ENCODE measurements at places on chromosomes 7 and 10.
A peak's percentile ranks its signal among the peaks of the same experiment; 100 is the strongest.

- DNase-seq = no peak
Observed at GRCh38 chr7:90877201-90877600, 281.1 kb downstream of the CDK14 start.

DNA sequence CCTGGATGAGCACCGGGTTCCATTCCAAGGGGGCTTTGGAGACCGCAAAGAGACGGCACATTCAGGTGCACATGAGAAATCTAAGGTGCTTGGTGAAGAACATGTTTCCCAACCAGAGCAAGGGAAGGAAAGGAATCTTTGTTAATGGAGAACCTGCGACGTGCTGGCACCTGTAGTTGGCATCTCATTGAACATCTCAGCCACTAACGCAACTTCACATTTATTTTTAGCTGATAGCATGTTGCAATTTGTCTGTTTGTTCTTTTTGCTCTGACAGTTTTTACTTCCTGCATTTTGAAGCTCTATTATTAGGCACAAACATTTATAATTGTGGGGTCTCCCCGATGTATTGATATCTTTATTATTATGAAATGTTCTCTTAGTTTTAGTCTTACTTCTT is 316.7 kb downstream of the TCERG1L start:
- DNase-seq = no peak

DNA sequence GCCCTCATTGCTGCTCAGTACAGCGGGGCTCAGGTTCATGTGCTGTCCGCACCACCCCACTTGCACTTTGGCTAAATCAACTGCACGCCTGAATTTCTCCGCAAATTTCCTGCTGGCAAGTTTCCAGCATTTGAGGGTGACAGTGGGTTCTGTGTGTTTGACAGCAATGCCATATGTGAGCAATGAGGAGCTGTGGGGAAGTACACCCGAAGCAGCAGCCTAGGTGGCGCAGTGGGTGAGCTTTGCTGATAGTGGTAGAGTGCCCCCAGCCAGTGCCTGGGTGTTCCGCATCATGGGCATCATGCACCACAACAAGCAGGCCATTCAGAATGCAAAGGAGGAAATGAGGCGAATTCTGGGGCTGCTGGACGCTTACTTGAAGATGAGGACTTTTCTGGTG is 103.9 kb upstream of the POT1 start:
- no peak for DNase-seq

GRCh38 chr7:4399596-4399995 is 282.5 kb upstream of the FOXK1 start:
- DNase-seq = no peak

GRCh38 chr7:43872406-43873110 is 3.2 kb upstream of the MRPS24 start:
- no peak for DNase-seq

GRCh38 chr7:150994838-150995510 is 4.2 kb downstream of the NOS3 start:
- no peak for DNase-seq

- DNase-seq = no peak
Observed at GRCh38 chr10:78959217-78959923, 109.4 kb upstream of the ZMIZ1 start.

GRCh38 chr10:95543459-95543858 is 17.7 kb downstream of the SORBS1 start:
- no peak for DNase-seq

GRCh38 chr7:125506331-125506730 is 576.7 kb upstream of the POT1 start:
- DNase-seq = peak; percentile 8

GRCh38 chr10:114206902-114207301 is 27.7 kb downstream of the TDRD1 start:
- no peak for DNase-seq

GRCh38 chr10:43415544-43415943 is 6.6 kb upstream of the HNRNPF start:
- DNase-seq = no peak

DNA sequence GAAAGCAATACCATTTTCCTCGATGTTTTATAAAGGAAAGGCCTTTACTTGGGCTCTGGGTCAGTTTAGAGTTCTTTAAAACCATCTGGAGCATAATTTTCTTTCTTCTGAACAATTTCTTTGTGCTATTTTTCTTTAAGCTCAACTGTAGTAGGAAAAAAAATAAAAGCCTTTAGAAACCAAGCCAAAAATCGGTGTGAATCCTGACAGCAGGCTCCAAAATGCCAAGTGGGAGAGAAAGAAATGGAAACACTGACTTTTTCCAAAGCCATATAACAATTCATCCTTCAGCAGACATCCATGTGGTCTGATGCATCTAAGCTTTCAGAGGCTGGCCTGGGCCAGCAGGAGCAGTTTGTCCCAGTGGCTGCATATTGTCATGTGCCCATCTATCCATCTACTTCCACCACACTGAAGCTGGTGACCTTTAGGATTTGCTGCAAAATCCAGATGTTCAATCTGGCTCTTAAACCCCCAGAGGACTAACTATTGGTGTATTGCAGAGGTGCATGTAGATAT is 23.0 kb upstream of the ITPRID1 start:
- no peak for DNase-seq

DNA sequence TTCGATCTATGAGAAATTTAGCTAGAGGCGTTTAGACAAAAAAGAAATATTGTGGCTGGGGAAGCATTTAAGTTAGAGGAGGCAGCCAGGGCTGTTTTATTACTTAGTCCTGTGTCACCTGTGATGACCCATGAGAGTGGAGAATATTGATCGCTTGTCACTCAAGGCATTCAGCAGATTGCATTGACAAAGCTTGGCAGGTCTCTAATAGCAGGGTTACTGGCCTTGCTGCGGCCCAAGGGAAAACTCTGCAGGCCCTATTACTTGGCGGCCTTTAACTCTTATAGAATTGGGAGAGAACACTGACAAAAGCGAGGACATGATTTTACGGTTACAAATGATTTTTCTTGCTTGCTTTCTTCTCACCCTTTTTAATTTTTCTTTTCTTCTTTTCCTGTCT is 473.5 kb downstream of the AUTS2 start:
- peak; percentile 53 for DNase-seq

GRCh38 chr10:115093286-115093775 is at the start of gene ATRNL1:
Gene ATRNL1, plus strand, starts transcription at chr10:115093365. Its CDS starts 386 bp downstream, at chr10:115093751.
- DNase-seq = peak; percentile 69

DNA sequence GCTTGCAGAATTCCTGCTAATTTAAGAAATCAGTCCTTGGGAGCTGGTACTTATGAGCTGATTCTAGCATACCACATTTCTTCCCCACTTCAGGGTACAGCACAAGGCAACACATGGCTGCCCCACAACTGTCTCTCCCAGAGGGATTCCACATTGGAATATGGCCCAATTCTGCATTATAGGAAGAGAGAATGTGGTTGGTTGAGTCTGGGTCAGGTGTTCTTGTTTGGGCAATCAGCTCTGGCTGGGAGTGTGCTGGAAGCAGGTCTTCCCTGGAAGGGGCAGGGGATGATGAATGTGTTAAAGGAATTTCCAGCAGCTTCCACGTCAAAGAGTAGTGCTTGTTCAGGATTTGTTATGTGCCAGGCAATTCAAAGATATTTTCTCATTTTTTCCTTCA is 95.7 kb downstream of the BUB3 start:
- DNase-seq = peak; percentile 50

GRCh38 chr7:108736221-108736891 is 166.7 kb downstream of the DNAJB9 start:
- DNase-seq = no peak

DNA sequence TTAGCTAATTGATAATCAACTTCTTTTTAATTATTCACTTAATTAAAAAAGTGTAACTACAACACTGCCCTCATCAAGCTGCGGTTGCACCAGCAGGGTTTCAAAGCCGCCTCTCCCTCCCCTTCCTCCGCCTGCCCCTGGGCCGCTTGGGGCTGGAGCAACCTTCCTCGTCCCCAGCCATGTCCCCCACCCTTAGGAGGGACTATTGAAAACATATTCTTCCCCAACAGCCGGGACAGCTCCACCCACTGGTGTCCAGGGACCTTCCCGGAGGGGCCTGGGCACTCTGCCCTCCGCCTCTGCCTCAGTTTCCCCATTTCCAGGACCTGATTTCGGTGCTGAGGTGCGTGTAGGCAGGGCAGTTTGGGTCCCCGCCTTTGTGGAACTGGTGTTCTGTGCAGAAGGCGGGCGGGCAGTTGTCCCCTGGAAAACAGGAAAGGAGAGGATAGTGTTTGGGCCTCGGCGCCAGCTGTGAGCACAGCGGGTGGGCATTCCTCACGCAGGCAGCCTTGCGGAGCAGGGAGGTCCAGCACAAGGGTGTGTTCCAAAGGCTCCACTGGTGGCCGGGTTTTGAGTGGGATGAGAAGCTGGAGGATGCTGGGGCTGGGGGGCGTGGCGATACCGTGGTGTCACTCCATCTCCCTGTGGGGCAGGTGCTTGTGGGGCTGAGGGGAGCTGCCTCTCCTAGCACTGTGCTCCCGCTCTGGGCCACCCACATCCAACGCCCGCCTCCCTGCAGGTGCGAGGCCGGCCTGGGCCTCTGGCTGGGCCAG is 15.7 kb downstream of the UNCX start:
- no peak for DNase-seq

DNA sequence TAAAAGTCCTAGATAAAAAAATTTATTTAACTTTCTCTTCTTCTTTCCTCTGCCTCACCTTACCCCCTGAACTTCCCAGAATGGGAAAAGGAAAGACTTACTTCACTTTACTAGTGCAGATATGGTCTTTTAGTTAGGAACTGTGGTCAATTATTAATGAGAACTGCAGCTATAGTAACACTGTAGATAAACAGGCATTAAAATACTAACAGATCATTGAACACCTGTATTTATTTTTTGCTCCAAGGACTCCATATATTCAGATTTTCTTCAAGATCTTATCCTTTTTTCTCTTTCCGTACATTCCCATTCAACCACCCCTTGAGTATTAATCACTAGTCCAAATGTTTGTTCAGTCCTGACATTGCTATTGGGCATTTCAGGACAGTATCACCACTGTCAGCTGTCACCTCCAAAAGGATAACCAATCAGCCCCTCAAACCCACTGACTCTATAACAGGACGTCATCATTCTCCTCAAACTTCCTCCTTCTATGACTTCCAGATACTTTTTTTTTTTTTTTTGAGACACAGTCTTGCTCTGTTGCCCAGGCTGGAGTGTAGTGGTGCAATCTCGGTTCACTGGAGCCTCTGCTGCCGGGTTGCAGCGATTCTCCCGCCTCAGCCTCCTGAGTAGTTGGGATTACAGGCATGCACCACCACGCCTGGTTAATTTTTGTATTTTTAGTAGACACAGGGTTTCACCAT is 4.2 kb downstream of the CPVL start:
- DNase-seq = no peak

- DNase-seq = no peak
Observed at GRCh38 chr10:25698638-25699037, 235.4 kb upstream of the MYO3A start.

DNA sequence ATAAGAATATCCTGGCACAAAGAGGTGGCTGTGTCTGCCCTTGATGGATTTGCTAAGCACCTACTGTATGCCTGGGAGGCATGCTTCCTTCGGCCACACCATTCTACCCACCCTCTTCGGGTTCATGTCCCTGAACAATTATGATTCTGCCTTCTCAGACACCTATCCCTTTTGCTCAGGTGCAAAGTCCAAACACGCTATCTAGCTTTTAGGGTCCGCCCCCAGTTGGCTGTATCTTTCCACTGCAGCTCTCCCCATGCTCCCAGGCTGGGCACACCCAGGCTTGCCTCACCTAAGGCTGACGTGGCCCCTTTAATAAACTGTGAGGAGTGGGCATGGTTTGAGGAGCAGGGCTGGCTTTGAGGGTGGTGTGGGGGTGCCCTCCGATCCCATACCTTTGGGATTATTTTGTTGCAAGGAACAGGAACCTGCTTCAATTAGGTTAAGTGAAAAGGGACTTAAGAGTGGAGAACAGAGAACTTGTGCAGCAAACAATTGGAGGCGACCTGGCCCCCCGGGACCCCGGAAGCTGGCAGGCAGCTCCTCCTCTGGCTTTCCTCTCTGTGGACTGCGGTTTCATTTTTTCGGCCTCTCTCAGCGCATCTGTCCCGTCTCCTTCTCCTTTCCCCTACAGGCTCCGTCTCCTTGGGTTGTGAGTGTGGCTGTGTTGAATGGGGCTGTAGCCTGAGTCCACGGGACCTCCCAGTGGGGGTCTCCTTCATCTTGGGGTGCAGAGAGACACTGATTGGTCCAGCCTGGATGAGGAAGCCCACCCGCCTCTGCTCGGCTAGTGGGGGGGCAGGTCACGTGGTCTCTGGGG is 3.8 kb downstream of the CLIP2 start:
- DNase-seq = no peak
